ENCODE measurements at places on chromosomes 11 and 22.

- no peak for DNase-seq
These were observed 99.5 kb upstream of the API5 start for GRCh38 chr11:43212279-43212678.

GRCh38 chr11:111367411-111368284, 11.4 kb downstream of the POU2AF1 start:
- DNase-seq = no peak

- no peak for DNase-seq
These were observed 80.7 kb downstream of the RBFOX2 start for GRCh38 chr22:35947794-35948425.

GRCh38 chr11:132821014-132821413, 711.3 kb downstream of the OPCML start:
- DNase-seq = no peak

DNA sequence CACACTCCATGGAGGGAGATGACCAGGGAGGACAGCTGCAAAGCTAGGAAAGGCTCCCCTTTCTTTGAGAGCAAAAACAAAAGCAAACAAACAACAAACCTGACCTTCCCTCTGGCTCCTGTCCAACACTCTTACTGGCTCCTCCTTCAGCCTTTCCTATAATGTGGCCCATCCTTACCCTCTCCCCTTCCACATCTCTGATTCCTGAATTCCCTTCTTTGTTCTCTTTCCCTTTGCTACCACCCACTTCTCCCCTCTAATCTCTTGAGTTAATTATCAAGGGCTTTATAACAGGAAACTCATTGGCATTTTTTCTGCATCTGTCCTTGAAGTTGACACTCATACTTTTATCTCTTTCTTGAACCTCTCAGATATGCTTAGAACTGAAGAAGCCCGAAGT, 56.3 kb downstream of the ZNF280B start:
- DNase-seq = no peak

DNA sequence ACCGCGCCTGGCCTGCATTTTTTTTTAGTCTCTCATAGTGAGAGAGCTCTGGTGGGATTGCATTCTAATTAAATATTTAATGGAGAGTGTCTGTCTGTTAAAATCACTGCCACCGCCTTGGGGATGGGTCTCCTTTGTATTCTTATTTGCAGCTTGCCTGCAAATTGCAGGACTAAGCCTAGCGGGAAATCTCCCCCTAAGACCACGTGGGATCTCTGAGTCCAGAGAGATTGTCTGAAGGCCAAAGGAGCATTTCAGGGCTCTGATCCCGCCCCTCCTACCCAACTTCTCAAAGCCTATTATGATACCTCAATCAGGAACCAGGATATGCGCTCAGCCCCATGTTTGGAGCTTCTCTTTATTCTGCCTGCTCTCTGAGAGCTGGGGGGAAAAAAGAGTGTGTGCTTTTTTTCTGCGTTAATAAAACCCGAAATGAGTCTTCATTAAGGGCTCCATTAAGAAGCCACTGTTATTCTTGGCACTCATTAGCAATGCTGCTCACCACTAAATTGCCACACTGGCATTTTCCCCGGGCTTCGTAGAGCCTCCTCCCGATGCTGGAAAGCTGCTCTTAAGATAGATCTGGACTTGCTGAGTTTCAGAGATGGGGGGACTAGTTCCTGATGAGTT, 92.9 kb upstream of the THY1 start:
- DNase-seq = no peak

All from substantia nigra (tissue), 51 donors.